ENCODE measurements at places on chromosomes 2 and 18.
A peak's percentile ranks its signal among the peaks of the same experiment; 100 is the strongest.

DNA sequence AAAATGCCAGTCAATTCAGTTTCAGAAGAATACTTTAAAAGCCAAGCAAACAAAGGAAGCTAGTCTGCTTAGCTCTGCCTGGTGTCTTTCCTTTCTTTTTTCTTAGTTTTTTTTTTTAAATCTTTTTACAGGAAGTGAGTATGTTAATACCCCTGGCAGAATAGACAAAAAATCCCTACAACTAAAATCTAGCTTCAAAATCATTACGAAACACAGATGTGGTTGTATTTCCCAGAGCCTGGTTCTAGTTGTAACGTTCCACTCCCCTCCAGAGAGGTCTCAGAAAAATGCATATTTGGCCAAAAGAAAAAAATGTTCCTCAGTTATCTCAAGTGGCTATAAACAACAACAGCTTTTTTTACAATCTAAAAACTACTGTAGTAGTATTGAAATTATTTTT is 202.1 kb upstream of the RND3 start:
- DNase-seq = no peak

DNA sequence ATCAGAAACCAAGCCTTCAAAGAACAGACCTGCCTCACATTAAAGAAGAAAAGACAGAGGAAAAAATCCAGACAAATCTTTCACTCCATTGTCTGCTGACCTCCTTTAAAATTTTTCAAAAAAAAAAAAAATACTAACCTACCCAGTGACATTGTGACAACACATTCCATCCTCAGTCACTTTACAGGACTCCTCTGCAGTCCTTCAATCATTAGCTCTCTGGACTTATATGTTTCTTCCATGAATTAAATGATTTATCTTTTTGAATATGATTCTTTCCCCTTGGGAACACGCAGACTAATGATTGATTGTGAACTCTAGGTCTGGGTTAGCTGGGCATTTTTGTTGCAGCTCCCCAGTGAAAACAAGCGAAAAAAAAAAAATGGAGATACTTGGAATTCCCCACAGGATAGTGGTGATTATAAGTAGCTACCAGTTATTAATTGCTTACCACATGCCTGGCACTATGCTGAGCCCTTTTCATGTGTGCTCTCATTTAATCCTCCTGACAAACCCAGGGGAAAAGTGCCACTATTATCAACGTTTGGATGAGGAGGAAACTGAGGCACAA is 261.3 kb upstream of the NCKAP5 start:
- DNase-seq = no peak

DNA sequence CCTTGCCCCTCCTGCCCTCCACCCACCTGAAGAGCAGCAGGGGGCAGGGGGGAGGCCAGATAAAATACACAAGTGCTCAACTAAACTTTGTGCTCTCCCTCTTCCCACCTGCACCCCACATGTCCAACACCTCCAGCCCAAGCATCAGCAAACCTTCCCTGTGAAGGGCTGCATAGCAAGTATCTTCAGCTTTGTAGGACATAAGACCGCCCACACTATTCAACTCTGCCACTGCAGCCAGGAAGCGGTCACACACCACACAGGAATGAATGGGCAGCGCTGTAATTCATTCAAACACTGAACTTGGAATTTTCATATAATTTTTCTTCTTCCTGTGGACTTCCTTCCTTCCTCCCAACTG is 27.5 kb downstream of the TFCP2L1 start:
- DNase-seq = no peak

DNA sequence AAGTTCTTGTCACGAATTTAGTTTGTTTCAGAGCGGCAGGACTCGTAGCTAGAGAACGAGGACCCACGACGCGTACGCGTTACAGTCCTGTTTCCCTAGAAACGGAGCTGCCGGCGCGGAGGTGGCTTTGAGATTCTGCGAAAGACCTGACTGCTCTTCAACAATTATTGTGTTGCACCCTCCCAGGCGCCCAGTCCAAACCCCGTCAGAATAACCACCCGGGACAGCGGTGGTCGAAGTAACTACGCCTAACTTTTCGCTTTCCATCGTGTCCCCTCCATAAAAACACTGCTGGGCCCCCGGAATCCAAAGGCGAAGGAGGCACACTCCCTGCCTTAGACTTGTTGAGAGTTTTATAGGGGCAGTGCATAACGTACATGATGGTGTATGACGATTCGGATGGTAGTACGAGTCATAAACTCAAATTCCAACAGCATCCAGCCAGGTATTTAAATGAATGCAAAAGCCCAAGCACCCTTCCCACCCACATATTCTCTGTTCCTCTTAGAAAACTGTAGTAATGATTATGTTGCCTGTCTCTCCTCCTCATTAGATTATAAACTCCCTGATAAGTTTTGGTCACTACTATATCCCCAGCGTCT is 651 bp upstream of the STAM2 start:
- peak; percentile 37 for DNase-seq

GRCh38 chr2:208415255-208415654 is 8.7 kb downstream of the PTH2R start:
- no peak for DNase-seq

GRCh38 chr2:201483342-201483741 is 31.8 kb downstream of the STRADB start:
- no peak for DNase-seq

DNA sequence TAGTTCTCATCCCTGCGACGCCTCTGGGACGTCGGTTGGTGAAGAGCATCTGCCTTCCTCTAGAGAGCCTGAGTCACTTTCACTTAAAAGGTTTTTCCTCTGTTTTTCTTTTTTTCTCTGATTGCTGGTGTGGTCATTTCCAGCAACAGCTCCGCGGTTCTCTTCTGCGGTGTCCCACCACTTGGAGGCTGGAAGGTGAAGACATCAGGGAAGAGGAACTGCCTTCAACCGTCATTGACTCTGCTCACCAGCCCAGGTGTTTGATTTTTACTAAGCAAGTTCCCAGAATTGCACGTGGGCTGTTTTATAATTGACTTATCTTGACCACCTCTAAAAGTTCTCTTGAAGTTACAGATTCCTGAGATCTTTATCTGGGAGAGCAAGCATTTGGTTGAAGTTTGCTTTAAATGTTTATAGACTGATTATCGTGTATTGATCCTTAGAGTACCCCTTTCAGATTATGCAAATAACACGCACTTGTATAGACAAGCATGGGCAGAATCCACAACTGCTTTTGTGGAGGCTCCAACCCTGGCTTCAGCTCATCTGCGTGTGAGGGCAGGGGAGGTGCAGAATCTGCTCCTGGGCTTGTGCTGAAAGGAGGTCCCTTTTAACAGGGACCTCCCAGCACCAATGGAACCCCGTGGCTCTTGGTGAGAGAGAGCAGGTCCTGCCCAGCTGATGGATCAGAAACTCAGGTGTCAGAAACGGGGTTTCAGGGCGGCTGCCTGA is 3.5 kb downstream of the CTDP1 start:
- DNase-seq = no peak

DNA sequence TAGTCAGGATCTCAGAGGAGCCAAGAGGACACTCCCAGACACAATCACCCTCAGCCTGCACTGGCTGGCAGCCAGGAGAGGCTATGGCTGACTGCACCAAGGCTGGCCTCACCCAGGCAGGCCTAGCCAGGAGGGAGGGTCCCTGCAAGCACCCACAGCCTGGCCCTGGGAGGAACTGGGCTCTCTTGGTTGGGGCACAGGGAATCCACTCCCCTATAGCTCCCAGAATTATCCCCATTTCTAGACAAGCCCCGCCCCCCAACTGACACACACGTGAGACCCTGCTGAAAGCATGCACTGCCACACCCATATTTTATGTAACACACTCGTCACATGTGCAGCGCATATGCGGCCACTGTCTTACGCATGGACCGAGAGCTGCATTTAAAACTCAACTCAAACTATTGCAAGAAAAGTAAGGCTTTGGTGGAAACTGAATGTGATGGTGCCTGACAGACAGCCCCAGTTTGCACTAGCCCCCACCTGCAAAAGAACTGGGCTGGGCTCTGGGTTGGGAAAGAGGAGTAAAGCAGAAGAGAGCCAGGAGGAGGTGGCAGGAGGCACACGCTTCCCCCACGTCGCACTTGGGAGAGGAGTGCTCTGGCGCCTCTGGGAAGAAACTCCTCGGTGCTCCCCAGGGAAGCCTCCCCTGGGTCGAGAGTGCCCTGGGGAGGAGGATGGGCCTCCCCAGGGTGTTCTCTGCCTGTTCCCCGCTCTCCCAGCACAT is 28.9 kb upstream of the ARHGEF4 start:
- DNase-seq = peak; percentile 96

DNA sequence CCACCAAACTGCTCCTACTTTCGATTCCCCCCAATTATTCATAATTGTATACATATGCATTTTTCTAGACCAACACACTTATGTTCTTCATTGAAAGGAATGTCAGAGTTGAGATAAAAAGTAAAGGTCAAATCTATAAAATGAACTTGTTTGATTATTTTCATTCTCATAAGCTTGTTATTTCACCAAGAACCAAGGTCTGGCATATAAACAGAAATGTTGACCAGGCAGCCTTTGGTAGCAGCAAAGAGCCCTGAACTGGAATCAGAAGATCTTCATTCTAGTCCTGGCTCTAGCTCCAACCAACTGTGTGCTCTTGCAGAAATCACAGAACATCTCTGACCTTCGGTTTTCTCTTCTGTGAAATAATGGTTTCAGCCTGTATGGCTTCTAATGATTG is 42.9 kb downstream of the RBKS start:
- no peak for DNase-seq

GRCh38 chr2:70580352-70580751 is 26.7 kb upstream of the TGFA start:
- no peak for DNase-seq

GRCh38 chr2:54455131-54455562 is 980 bp upstream of the SPTBN1 start:
- DNase-seq = no peak

DNA sequence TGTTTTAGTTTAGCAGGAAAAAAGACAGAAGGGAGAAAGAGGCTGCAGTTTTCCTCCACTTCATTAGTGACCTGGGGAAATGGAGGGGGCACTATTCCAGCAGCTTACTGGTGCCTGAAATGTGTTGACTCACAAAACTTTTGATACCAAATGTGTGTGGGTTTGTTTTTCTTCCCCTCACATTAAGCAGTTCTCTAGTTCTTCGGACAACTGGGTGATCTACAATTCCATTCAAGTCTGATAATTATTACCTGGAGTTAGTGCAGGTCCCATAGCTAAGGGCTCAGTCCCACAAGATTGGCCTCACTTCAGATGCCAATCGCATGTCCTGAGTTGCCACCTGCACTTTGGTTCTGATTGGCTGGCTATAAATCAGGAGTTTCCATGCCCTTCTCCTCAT is 28.4 kb downstream of the PMAIP1 start:
- DNase-seq = no peak

DNA sequence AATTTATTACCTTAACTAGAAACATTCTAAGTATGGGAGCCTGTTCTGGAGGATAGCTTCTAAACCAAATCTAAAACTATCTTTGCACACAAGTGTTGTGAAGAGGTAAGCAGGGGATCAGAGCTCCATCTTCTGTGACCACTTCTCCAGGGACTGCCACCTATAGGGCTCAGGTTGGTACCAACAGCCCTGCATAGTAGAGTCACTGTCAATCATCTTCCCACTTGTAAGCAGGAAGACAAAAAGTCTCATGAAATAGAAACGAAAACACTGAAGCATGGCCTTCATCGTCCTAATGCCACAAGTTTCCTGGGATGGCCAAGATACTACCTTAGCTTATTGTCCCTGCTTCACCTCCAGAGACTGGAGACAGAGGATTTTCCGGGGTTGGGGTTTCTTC is 43.8 kb downstream of the KANSL3 start:
- no peak for DNase-seq

DNA sequence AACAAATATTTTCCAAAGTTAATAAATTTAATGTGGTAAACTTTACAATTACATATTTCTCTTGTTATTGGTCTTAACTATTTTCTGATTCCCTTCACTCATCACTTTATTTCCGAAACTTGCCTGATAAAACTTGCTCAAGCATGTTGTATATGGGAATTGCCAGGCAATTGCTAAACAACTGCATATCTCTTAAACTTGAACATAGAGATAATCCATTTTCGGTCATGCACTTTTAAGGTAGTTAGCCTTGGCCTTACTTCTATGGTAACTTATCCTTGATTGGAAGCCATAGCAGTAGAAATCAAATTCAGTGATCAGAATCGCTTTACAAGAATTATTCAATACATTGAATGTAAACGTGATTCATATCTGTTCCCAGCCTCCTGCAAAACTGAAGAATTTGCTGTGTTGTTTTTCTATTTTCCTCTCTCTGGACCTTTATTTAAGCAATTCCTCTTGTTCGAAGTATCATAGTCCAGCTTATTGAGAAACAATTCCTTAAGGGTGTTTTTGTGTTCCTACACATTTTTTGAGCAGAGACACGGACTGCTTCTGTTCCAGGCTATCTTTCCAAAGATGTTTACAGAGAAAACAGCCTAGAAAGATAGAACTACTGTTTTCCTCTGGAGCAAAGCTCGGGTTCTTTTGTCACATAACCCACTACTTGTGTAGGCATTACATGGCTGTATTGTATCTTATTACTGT is 674.3 kb downstream of the IRS1 start:
- peak; percentile 65 for DNase-seq

- DNase-seq = no peak
Measured at GRCh38 chr2:110864176-110864575, 131.8 kb downstream of the ACOXL start.

GRCh38 chr2:216714376-216714775 is 19.0 kb upstream of the IGFBP5 start:
- peak; percentile 64 for DNase-seq

GRCh38 chr2:24008672-24009366 is 1.1 kb upstream of the MFSD2B start:
- no peak for DNase-seq

DNA sequence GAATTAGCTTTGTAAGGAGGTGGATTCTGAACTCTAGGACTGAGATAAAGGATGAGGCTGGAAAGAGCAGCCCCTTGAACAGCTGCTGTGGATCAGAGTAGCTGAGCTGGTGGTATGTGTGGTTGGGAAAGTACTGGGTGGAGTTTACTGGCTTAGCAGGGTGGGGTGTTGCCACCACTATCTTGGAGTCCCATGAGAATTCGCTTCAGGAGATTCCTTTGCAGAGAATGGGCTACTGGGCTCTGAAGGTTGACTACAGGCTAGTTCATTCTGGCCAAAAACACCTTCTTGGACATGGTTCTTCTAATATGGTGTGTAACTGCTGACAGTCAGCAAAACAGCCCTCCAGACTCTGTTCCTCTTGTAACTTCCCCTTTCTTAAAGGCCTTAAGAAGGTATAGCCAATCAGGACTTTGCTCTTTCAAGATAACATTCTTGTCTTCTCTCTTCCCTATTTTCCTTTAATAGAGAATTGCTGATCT is 52.7 kb downstream of the TET3 start:
- DNase-seq = no peak

DNA sequence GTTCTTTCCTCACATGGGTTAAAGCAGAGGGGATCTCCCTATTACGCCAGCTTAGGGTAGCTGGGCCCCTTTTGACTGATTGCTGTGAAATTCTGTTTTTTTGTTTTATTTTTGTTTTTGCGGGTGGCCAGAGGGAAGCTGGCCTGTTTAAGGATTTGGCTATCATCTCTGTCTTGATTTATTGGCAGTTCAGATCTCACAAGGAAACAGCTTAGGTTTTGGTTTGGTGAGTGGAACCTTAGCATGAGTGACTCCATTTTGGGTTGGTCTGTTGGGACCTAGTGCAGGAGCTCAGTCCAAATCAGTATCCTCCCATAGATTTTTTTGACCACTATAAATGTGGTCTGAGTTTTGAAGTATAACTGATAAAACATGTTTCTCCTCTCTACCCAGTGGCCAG is 25.6 kb upstream of the NTSR2 start:
- DNase-seq = no peak

Data from epithelial cell of esophagus (primary cell).